ENCODE measurements at places on chromosomes 13 and 19.
A peak's percentile ranks its signal among the peaks of the same experiment; 100 is the strongest.

DNA sequence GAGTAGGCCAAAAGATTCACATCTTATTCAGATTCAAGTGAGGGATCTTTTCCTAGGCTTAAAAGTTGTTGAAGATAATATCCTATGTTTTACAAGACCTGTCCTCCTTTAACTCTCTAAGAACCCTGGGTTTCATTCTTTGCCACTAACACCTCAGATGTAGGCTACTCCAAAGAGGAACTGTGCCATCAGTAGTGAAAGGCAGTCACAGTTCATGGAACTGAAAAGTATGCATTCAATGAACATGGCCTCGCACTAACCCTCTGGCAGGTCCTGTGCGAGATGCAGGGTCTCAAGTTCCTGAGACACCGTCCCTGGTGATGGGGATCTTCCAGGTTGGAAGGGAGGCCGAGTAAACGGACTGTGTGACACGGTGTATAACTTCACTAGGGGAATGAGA lies 4.3 kb downstream of the LGALS14 start:
- DNase-seq, result no peak

DNA sequence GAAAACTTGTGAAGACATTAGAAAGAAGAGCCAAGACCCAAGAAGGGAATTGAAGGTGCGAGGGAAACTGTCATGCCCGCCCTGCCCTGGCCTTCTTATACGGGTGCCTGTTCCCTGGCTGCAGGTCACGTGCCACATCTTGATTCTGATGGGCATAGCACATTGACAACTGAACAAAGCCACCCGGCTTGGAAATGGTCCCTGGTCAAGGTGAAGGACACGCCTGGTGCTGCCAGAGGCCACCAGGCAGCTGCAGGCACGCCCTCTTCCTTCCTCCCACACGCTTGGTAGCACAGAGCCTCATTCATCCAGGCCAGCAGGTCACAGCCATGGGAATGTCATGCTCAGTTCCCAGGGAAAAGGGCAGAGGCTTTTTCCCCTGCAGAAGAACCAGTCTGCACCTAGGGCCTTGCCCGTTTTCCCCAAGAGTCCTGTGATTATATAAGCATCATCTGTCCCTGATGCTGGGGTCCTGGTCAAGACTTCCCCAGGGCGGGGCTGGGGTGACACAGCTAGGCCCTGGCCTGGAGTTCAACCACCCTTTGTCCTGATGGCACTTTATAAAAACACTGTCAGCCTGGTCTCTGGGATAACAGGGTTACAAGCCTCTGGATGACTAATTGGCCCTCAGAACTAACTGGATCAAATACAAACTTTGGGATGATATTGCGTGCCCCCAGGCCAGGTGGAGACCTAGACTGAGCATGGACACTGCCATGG lies 56.0 kb downstream of the CDADC1 start:
- DNase-seq, result no peak

DNA sequence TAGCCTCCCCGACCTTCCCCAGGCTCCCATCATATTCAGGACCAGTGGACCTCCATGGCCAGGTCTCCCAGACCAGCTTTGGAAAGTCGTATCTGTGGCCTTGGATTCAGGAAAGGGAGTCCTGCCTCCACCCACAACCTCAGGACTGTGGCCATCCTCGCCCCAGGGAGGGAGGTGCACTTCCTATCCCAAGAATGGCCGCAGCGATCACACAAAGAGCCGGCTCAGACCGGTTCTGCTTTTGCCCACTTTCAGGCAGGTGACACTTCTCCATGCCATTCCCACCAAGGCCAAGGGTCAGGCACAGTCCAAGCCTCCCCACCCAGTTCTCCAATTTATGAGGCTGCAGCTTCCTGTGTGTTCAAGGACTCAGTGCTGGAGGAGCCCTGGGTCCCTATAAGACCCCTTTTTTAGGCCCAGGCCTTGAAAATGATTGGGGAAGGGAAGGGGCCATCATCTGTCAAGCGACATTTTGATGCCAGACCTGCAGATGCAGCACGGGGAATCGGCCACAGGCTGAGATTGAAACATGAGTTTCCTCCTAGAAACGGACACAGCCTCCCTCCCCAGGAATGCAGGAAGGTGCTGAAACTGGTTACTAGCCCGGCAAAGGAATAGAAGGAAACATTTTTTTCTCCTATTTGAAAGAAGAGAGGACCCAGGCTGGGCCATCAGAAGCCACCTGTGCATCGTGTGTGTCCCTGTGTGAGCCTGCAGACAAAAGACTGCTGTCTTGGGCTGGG lies 65.6 kb upstream of the USE1 start:
- no peak for DNase-seq

DNA sequence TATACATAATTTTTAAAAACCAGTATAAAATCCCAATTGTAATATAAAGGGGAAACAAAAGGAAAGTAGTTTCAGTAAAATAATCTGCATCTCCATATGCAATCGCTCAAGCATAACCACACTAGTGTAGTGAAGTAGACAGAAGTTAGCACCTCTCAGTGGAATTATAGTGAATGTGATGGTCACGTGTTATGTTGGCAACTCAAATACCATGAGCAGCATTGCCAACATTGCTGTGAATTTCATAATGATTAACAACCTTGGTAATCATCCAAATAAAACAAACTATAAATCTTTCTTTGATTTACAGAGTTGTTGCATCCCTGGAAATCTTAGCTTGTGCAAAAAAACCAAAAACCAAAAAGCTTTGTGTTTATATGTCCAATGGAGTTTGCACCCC lies 77.3 kb upstream of the SIAH3 start:
- DNase-seq, result no peak

DNA sequence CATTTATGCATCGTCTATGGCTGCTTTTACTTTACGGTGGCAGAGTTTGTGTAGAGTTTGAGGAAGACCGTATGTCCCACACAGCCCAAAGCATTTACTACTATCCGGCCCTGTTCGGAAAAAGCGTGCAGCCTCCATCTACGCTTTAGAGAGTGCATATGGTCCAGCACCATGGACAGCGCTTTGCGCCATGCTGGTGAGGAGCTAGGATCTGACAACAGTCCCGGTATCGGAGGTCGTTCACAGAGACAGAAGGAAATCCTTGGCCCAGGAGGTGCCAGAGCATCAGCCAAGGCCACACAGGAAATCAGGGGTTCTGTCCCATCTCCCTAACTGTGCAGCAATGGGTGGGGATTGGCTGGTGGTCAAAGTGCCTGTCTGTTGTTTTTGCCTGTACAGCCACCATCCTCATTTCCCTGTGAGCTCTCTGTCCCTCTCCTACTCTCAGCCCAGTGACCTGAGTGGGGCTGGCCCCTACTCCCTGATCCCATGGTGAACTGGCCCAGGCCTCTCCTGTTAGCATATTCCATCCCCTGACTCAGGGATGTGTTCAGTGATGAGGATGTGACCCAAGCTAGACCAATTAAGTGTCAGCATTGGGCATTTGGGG lies 16.2 kb upstream of the PRODH2 start:
- DNase-seq, result no peak

DNA sequence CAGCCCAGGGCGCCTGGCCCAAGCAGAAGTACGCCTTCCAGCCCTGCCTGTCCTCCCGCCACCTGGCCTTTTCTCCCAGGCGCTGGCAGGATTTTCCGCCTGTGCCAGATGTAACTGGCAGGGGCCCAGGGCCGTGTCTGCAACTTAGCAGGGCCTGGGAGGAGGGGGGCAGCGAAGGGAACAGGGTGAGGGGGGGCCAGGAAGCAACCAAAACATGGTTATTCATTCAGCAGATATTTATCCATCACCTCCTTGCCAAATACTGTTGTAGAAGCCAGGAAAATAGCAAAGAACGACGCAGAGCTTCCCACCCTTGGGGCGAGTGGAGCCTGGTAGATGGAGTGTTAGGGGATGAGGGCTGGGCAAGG lies 5.6 kb downstream of the TLE6 start:
- peak; percentile 45 for DNase-seq

GRCh38 chr13:37490176-37490779 lies 108.3 kb downstream of the POSTN start:
- no peak for DNase-seq

Data from NCI-H187 (cell line).